ENCODE measurements at places on chromosomes 11 and 22.

DNA sequence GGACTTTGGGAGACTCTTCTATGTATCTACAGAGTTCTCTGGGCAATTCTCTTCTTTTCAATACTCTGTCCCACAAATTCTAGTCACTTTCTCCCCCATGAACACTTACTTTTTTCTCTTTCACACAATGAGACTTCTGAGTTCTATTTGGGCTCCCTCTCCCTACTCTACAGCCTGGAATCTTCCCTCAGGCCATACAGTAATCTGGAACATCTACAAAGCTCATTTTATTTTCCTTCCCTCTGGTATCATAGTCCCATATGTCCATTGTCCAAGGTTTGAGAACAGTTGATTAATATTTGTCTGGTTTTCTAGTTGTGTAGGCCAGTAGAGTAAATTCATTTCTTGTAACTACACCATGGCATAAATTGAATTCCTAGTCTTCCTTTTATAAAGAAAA, 544.6 kb upstream of the RAG2 start:
- DNase-seq: no peak

- no peak for DNase-seq
Measured at GRCh38 chr11:131644204-131644795, 273.9 kb downstream of the NTM start.

DNA sequence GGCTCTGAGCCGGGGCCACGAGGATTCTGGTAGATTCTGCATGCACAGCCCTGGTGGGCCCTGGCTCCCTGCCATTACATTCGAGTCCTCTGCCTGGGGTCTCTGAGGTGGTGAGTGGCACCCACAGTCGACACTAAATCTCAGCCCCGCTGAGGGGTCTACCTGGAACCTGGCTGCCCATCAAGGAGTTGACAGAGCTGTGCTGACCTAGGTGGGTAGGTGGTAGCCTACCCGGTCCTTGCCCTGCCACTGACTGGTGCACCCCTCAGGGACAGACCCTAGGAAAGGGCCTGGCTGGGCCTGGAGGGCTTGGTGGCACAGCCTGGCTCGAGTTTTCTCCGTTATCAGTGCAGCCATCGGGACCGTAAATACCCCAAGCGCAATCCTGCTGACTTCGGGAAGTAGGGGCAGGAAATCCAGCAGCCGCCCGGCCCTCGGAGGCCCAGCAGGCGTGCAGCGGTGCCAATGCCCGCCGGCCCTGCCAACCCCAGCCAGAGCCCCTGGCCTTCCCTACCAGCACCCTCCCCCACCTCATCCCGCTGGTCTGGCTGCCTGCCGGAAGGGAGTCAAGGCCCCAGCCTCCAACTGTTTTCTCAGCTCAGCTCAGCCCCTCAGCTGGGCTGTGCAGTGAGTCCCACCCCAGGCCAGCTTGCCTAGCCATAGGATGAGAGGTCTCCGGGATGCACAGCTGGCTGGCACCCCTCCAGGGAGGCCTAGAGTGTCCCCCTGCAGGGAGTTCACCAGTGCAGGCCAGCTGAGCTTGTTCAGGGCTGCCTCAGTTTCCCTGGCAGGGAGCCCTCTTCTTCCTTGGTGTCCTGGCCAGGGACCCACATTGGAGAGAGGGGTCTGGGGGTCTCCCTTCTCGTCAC, 80.4 kb upstream of the KCNQ1OT1 start:
- no peak for DNase-seq

GRCh38 chr22:28541137-28541536, 138.5 kb downstream of the TTC28 start:
- DNase-seq: no peak

GRCh38 chr11:16357775-16358174, 1.4 kb upstream of the SOX6 start:
- DNase-seq: no peak

GRCh38 chr11:101444164-101444563, 139.6 kb downstream of the TRPC6 start:
- DNase-seq: no peak

Measured in stimulated activated CD8-positive, alpha-beta memory T cell treated with anti-CD3 and anti-CD28 coated beads, Interleukin-7, amount 100 ng/mL, for 1 hour (primary cell).